ENCODE measurements at places on chromosomes 5 and 9.

GRCh38 chr9:134405527-134405926 lies 79.3 kb downstream of the RXRA start:
- DNase-seq: no peak

GRCh38 chr9:83512621-83513020 lies 25.6 kb downstream of the FRMD3 start:
- DNase-seq: no peak

- no peak for DNase-seq
Measured at GRCh38 chr5:72141440-72142355, 34.4 kb downstream of the MAP1B start.

DNA sequence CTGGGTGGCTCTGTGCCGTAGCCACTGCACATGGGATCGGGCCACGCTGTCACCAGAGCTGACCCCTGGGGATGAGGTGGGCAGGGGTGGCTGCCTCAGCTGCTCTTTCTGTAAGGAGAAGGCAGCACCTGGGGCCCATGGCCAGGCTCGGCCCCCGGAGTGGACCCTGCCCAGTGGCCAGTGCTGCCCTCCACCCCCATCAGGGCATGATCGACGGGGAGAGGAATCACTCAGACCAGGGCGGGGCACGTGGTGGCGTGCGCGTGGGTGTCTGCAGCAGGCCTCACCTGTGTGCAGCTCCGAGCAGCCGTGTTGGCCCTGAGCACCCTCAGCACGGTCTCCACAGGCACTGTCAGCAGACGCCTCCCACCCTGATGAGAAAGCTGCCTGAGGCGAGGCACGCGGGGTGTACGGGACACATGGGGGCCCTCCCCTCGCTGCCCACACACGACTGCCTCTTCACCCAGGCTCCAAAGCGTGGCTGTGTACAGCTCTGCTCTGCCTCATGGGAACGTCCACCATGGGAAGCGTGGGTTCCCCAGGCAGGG lies 8.6 kb upstream of the CARD9 start:
- DNase-seq: no peak

DNA sequence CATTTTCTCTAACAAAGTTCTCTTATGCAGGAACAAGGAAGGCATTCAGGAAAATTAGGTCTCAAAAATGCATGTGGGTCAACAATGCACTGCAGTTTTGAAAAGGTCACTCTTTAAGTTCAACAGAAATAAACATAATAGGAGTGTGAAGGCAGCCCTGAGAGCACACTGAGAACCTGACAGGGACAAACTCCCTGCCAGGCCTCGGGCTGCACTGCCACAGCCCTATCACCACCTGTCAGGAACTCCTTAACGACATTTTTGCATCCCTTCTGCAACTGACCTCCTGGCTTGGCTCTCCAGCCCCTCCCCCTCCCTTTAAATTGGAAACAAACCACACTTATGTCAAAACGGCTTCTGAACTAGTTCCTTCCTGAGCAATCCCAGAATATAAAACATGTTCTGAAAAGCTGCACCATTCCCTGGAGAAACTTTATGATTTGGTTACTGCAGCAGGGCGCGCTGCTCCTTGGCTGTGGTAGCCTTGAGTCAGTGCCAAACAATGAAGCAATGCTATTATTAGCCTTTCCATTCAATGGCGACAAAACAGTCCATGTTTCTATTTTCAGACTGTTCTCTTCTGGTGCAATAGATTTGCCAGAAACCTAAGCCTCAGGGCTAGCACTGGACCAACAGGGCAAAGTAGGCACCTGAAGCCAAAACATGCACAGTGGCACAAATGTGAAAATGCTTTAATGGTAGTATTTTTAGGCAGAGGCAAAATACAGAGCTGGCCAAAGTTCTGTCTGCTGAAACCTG lies 160.1 kb upstream of the ZNF608 start:
- no peak for DNase-seq

DNA sequence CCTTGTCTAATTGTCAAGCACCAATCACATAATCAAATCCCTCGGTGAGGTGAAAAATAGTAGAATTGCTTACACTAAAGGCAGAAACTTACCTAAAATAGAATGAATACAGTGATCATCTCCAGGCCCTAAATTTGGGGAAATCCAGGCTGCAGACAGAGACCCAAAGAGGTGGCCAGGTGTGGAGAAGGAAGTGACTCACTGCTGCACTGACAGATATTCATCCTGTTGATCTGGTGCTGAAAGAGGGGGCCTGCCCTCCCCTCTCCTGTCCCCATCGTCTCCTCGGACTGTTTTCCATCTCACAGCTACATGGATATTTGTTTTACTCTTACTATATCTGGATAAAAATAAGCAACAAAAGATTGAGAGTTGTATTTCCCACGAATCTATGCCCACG lies 15.9 kb downstream of the OR2Y1 start:
- no peak for DNase-seq

DNA sequence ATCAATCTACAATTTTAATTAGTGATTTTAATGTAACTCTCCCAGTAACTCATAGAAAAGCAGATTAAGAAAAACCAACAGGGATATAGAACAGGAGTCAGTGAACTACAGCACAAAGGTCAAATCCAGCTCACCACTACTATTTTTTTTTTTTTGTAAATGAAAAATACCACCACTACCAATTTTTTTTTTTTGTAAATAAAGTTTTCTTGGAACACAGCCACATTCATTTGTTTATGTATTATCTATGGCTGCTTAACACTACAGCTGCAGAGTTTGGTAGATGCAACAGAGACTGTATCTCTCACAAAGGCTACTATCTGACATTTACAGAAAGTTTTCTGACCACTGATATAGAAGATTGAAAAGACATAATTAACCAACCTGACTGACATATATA lies 11.7 kb downstream of the ZNF510 start:
- no peak for DNase-seq

GRCh38 chr5:132389051-132389331 lies 19.5 kb downstream of the SLC22A5 start:
- DNase-seq: no peak

DNA sequence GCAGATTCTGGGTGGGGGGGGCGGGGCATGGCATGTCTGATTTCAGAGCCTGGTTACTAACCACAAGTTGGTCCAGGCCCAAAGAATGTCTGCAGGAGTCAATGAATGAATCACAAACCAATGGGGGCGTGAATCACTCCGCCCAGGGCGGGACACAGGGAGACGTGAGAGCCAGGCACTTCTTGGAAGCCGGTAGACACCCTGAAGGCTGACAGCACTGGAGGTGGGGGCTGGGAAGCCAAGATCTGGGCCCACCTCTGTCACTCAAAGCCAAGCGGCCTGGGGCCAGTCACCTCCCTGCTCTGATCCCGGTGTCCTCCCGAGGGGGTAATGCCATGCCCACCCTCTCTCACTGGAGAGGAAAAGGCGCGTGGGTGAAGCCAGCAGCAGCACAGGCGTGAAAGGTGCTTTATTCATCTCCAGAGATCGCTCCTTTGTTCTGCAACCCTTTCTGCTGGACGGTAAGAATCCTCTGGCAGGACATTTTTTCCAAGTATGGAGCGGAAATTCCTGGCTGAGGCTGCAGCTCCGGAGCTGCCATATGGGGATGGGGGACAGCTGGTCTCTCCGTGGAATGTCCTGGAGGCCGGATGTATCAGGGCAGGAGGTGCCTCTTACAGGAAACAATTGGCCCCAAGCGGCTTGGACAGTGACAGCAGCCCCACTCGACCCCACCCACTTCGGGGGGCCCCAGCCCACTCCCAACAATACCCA lies 85.0 kb downstream of the STK10 start:
- no peak for DNase-seq

- no peak for DNase-seq
Measured at GRCh38 chr5:109354761-109355160, 55.0 kb downstream of the PJA2 start.

GRCh38 chr9:81424431-81424830 lies 264.9 kb downstream of the TLE1 start:
- DNase-seq: no peak

- no peak for DNase-seq
Measured at GRCh38 chr5:119896826-119897536, 267.6 kb downstream of the FAM170A start.

GRCh38 chr9:13970018-13970417 lies 343.9 kb downstream of the NFIB start:
- no peak for DNase-seq

GRCh38 chr5:135031813-135032694 lies 2.0 kb downstream of the PITX1 start:
- DNase-seq: no peak

DNA sequence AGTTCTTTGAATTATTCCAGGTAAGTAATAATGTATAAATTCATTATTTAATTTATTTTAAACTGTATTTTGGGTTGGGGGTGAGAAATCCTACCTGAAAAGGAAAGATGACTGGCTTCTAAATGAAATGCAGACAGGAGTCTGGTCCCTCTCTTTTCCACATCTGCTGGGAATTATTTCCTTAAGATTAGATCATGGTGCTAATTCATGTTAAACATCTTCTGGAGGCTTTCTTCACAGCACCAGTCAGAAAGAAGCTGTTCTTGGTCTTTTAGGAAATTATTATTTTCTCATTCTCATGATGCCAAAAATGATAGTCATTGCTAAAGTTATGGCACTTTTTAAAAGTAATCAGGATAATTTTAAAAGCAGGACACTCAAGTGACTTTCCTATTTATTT lies 254.2 kb downstream of the CWC27 start:
- DNase-seq: no peak

- DNase-seq: no peak
Measured at GRCh38 chr5:85320495-85320894, 935.8 kb upstream of the EDIL3 start.

GRCh38 chr5:153661897-153662296 lies 171.4 kb downstream of the GRIA1 start:
- no peak for DNase-seq

GRCh38 chr5:39650008-39650762 lies 225.4 kb upstream of the DAB2 start:
- DNase-seq: no peak

- no peak for DNase-seq
Measured at GRCh38 chr5:67680099-67680498, 483.5 kb upstream of the CD180 start.

- no peak for DNase-seq
Measured at GRCh38 chr9:4550777-4551484, 60.7 kb downstream of the SLC1A1 start.

- no peak for DNase-seq
Measured at GRCh38 chr9:121198512-121199042, 3.1 kb downstream of the RAB14 start.

- DNase-seq: no peak
Measured at GRCh38 chr5:144832416-144832815, 661.7 kb downstream of the KCTD16 start.

- DNase-seq: no peak
Measured at GRCh38 chr9:71363286-71363961, 242.0 kb upstream of the TRPM3 start.

GRCh38 chr9:749716-750115 lies 91.8 kb upstream of the DMRT1 start:
- DNase-seq: no peak

DNA sequence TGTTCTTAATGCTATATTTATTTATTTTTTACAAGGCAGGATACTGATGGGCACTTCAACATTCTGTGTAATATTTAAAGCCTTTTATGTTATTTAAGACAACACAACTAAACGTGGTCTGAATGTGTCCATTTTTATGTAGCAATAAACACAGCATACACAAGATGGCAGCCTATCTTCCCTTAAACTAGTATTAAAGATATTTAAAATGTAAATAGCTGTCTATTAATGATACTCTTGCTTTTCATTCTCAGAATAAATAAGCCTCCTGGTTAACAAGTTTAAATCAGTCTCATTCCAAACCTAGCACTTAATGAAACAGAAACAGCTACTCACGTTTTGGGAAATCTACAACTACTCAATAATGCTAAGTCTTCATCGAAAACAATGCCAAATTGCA lies 315.7 kb downstream of the MCTP1 start:
- DNase-seq: no peak

DNA sequence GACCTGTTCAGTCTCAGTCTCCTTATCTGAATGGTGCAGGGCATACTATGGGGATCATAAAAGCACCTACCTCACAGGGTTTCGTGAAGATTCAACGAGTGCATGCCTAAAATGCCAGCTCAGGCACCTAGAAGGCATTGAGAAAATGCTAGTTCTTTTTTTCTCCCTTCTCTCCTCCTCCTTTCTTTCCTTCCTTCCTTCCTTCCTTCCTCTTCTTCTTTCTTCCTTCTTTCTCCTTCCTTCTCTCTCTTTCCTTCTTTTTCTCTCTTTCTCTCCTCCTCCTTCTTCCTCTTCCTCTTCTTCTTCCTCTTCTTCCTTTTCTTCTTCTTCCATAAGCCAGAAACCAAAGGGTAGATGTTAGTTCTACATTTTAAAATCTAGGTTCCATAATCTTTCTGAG lies 12.3 kb upstream of the RAB14 start:
- no peak for DNase-seq

- no peak for DNase-seq
Measured at GRCh38 chr9:132806723-132807421, 71.2 kb downstream of the AK8 start.

GRCh38 chr5:80964919-80965318 lies 4.8 kb downstream of the RASGRF2 start:
- DNase-seq: no peak

DNA sequence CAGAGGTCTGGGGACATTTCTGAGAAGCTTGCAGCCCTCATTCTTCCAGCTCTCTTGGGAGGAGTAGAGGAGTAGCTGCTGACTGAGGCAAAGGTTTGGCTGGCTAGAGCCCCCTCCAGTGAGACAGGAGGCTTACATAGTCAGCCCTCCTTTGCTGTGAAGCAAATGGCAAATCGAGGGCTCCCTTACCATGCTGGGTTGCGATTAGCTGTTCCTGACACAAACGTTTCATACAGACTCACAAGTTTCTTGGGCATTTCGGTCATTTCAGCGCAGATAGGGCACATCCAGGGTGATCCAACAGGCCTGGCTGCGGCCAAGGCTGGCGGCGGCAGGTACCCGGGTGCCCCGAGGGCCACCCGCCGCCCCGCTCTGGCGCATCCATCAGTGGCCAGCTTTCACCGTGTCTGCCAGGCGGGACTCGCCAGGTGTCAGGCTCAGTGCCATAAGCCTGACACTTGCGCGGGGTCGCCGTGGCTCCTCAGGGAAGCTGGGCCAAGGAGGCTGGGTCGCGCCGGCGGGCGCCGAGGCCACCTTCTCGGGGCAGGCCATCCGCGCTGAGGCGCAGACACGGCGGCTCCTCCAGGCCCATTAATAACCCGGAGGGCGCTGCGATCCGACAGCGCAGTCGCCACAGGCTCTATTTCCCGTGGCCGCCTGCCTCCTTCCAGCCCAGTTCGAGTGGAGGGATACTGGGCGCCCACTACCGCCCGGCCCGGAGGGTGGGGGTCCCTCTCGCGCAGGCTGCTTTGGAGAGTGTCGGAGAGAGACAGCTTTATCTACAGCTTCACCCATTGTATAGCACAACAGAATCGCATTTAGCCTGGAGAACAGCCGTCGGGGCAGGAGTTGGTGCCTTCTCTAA lies 9.1 kb downstream of the PRDM6 start:
- no peak for DNase-seq
